ENCODE measurements at places on chromosomes 2 and 18. TPM values are rescaled to one million over a fixed set of nuclear protein-coding genes. Genes with fewer than 3 reads are reported as not detected.

DNA sequence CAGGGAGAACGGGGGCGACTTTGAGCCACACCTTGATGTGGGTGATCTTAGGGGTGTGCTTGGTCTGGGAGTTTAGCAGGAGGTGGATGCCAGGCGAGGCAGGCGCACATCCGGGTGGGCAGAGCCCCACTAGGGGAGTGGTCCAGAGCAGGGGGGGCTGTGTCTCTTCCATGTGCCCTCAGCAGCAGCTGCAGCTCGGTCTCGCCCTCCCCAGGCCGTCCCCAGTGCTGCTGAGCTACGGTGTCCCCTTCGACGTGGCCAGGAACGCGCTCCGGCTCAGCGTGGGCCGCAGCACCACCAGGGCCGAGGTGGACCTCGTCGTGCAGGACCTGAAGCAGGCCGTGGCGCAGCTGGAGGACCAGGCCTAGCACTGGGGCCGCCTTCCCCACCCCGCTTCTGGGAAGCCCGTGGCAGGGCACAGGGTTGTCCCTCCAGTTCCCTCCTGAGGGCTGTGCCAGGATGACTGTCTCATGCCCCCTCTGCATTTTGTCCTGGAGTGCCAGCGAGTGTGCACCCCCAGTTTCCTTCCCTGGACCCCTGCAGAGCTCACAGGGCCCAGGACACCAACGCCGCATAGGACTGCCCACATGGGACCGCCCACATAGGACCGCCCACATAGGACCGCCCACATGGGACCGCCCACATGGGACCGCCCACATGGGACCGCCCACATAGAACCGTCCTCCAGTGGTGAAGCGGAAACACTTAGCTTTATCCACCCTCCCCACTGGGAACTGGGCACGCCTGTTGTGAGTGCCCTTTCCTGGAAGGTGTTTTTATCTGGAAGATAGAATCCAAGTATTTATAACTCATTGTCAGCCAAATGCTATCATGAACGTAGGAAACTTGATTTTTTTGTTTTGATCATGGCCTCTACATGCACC is 1.9 kb upstream of the ESPNL start:
- DNase-seq = no peak

Gene XIRP2
- polyA plus RNA-seq = 82.0 TPM

- no peak for DNase-seq
These were observed 91.5 kb upstream of the HS6ST1 start for GRCh38 chr2:128410035-128410757.

DNA sequence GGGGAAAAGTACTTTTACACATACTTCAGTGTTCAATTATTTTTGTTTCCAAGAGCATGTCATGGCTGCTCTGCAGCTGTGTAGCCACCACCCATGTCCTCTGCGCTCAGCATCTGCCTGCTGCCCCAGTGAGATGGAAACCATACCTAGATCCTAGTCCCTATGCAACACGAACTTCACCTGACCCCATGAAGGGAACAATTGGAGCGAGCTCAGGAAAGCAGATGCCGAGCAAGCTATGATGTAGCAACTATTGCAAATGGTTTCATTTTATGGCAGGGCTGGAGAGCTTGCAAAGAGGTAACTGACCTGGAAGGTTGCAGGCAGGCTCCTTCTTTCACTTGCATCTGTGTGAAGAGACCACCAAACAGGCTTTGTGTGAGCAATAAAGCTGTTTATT is 1.3 kb upstream of the CCDC141 start:
- no peak for DNase-seq

Gene MC4R
- polyA plus RNA-seq = 0.10 TPM

DNA sequence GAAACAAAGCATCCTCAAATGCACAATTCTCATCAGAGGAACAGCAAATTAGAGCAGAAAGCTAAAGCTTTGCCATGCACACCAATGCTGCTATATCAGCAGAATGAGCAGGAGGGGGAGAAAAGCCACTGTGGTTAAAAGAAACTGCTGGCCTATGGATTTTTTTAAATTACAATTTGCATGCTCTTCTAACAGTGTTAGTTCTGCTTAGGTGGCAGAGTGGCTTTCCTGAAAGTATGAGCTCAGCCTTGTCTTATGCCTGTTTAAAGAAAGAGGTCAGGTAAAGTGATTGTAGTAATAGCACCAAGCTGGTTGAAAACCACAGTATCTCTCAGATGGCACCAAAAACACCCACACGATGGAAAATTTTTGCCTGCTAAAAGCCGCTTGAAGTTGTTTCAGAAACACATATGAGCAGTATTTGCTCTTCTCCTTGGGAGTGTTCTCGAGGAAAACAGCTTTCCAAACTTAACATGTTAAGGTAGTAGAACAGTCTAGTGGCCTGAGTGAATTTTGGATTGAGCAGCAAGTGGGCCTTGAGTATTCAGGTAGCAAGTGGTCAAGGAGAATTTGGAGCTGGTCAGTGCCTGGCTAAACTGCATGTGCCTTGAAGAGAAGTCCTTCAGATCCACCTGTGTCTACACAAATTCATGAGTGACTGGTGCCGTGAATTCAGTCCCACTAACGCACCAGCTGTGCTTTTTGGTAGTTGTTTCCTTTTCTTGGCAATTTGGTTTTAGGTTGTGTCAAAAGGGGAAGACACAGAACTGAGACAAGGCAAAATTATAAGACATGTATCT is 19.6 kb upstream of the NDUFV2 start:
- DNase-seq = no peak

DNA sequence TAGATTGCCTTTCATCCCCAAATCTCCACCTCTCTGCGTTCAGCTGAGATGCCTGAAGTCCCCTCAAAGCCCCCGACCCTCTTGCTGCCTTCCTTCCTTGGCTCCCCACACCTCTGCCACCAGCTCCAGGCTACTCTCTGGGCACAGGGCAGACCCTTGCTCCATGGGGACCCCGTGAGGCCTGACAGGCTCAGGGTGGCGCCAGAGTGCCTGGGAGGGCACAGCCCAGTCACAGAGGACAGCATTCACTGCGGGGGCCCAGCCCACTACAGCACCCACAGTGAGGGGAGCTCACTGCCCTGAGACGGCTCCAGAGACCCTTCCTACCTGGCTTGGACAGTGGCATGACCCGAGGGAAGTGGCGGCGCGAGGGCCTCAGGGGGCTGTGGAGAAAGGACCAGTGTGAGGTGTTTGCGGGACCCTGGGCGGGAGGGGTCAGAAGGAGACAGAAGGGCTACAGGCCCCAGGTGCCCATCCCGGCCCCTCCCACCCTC is 51.0 kb downstream of the AQP12A start:
- no peak for DNase-seq

Gene SLC9A4
- polyA plus RNA-seq = not detected

DNA sequence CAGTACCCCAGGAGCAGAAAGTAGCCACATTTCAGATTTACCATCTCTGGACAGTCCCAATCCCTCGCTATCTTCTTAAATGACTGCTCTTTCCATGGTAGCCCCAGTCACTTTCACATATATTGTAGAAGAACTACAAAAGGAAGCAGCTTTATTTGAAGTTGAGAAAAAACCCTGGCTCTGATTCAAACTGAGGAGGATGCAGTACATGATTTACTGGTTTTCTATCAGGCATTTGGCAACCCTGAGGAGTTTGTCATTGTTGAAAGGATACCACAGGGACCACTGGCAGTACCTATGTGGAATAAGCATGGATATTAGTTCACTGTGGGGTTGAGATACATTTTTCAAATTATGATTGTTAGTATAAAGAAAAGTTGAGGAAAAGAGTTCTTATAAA is 640.9 kb upstream of the SETBP1 start:
- DNase-seq = no peak

GRCh38 chr18:48488388-48488850 is 50.4 kb upstream of the CTIF start:
- no peak for DNase-seq

DNA sequence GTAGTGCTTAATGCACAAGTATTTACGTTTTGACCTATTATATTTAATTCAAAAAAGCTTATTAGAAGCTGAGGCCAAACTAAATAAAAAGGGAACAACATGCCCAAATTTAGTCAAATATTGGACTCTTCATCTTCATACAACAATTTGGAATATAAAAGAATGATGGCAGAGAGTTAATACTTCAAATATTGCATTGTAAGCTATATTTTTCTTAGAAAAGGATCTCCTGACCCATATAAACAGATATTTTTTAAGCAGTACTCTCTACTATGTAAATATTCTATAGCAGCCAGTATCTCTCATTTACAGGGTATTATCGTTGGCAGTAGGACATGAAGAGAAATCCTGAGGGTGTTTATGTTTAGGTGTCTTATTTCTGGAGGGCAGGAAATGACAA is 531.2 kb downstream of the NYAP2 start:
- no peak for DNase-seq

Gene PLGLB1
- 1.1 TPM for polyA plus RNA-seq

Gene ACADL
- 13.3 TPM for polyA plus RNA-seq

Gene MBP
- polyA plus RNA-seq = 14.9 TPM

Gene MOGAT1
- not detected for polyA plus RNA-seq

DNA sequence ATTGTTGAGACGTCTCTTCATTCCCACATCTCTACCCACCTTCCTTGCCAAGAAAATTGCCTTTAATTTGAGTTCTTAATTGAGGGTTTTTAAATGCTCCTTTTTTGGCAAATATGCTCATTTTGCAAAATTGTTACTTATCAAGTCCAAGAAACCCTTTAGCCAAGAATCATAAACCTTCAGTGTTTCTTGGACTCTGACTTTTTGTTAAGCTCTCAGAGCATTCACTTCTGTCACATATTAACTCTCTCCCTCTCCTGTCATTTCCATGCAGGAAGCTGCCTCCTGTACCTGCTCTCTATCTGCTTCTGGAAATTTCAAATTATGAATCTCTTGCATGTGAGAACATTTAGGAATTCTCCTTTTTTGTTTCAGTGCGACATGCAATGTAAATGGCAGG is 100.0 kb upstream of the PIEZO2 start:
- DNase-seq = no peak

Gene SERPINB13
- 5.8 TPM for polyA plus RNA-seq

Gene STPG4
- polyA plus RNA-seq = not detected

Gene ANKRD30BL
- 0.08 TPM for polyA plus RNA-seq

DNA sequence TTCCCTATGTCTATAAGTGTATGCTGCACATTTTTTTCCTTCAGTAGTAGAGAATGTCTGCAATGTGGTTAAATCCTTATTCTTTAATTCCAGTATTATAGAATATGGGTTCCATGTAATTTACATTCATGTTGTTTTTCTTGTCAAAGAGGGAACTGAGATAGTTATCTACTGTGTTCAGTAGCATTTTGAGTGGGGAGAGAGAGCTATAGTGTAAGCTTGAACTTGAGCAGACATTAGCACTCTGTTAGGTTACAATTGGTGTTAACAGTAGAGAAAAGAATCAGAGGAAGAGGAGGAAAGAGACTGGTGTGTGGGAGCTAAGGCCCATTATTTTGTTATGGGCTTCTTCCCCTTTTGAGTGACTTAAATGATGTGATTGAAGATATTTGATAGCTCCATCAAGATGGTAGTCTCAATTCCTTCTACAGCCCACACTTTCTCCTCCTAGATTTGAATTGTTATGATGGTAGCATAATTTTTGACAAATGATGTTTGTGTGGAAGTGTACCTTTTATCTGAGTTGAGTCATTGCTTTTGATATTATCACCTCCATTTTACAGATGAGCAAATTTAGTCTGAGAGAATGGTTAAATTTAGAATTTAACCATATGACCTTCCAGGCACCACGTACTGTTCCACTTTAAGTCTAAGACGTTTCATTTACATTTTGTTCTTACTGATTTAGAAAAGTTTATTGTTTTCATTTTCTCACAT is 71.3 kb downstream of the FMNL2 start:
- DNase-seq = no peak

Gene TTR
- 1.1 TPM for polyA plus RNA-seq

- no peak for DNase-seq
These were observed 23.7 kb downstream of the ATP9B start for GRCh38 chr18:79092874-79093273.

DNA sequence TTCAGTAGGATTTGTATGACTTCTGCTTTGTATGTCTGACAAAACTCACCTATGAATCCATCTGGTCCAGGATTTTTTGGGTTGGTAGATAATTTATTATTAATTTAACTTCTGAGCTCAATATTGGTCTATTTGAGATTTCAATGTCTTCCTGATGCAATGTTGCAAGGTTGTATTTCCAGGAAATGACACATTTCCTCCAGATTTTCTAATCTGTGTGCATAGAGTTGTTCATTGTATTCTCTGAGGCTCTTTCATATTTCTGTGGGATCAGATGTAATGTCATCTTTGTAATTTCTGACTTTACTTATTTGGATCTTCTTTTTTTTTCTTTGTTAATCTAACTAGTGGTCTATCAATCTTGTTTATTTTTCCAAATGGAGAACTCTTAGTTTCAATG is 584.7 kb upstream of the SETBP1 start:
- no peak for DNase-seq

Gene POTEI
- 0.07 TPM for polyA plus RNA-seq
